ENCODE measurements at places on chromosomes 11 and 22. TPM values are rescaled to one million over a fixed set of nuclear protein-coding genes. Genes with fewer than 3 reads are reported as not detected.

DNA sequence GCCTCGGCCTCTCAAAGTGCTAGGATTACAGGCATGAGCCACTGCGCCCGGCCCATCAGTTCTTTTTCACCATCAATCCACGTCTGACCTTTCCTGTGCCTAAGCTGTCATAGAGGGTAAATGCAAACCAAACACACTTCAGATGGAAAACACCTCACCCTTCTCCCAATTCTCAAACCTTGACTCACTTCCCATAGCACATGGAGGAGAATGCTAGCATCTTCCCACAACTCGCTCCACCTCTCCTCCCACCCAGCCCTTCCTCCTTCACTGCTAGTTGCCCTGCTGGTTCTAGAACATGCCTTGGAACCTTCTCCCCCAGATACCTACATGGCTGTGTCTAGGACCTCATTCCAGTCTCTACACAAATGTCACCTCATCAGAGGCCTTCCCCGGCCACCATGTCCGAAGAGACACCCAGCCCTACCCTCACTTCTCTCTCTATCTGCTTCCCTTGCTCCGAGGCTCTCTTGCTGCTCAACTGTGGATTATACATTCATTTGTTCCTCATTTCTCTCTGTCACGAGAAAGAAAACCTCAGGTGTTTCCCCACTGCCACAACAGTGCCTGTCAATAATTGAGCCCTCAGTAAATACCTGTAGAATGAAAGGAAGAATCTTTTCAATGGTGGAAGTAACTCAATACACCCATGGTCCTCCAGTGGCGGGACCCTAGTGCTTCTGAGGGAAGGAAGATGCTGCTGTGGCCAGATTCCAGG lies 21.3 kb upstream of the NCF4 start:
- peak overlapping the region; percentile 57 for H3K27ac ChIP-seq
- H3K4me3 ChIP-seq, result no peak overlapping the region
- no peaks in the 10 kb centered on the region for H3K36me3 ChIP-seq
- peaks cover 22% of the 10 kb centered on the region for H3K4me1 ChIP-seq
- H3K27me3 ChIP-seq, result no peaks in the 10 kb centered on the region

- H3K4me3 ChIP-seq, result no peak overlapping the region
- H3K4me1 ChIP-seq, result no peaks in the 10 kb centered on the region
- no peak for DNase-seq
- H3K27me3 ChIP-seq, result no peaks in the 10 kb centered on the region
- no peak overlapping the region for H3K27ac ChIP-seq
Observed at GRCh38 chr22:17897858-17898257, 123.6 kb upstream of the BID start.

DNA sequence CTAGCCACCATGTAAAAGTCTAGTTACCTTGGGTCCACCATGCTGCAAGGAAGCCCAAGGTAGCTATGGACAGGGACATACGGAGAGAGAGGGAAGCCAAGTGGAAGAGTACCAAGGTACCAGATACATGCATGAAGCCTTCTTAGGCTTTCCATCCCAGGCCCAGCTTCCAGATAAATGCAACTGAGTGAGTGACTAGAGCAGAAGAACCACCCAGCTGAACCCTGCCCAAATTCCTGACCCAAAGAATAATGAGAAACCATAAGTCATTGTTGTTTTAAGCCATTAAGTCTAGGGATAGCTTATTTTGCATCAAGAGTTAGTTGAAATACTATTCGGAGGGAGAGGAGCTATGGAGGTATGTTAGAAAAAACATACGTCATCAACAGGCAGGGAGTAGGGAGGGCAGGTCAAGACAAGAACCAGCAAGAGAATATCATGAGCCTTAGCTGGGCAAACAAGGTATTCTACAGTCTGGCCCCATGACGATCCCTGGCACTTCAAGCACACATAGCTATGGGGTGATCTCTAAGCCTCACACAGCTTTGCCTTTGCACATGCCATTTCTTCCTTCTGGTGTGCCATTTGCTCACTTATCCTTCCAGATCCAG lies 36.5 kb upstream of the APLNR start:
- DNase-seq, result no peak
- H3K36me3 ChIP-seq, result no peaks in the 10 kb centered on the region
- H3K27me3 ChIP-seq, result peaks cover 20% of the 10 kb centered on the region
- peaks cover 13% of the 10 kb centered on the region for H3K4me1 ChIP-seq
- H3K27ac ChIP-seq, result no peak overlapping the region

- no peak overlapping the region for H3K27ac ChIP-seq
- no peaks in the 10 kb centered on the region for H3K36me3 ChIP-seq
- no peaks in the 10 kb centered on the region for H3K4me1 ChIP-seq
- H3K27me3 ChIP-seq, result no peaks in the 10 kb centered on the region
Observed at GRCh38 chr11:7449841-7450214, 35.5 kb upstream of the OLFML1 start.

GRCh38 chr11:119676461-119677020 lies 52.5 kb downstream of the NECTIN1 start:
- peak; percentile 76 for DNase-seq
- peak overlapping the region; percentile 5 for H3K27ac ChIP-seq

- DNase-seq, result no peak
- no peak overlapping the region for H3K27ac ChIP-seq
- H3K4me1 ChIP-seq, result peaks cover 10% of the 10 kb centered on the region
- no peaks in the 10 kb centered on the region for H3K36me3 ChIP-seq
Observed at GRCh38 chr11:24819006-24819405, 322.2 kb downstream of the LUZP2 start.

DNA sequence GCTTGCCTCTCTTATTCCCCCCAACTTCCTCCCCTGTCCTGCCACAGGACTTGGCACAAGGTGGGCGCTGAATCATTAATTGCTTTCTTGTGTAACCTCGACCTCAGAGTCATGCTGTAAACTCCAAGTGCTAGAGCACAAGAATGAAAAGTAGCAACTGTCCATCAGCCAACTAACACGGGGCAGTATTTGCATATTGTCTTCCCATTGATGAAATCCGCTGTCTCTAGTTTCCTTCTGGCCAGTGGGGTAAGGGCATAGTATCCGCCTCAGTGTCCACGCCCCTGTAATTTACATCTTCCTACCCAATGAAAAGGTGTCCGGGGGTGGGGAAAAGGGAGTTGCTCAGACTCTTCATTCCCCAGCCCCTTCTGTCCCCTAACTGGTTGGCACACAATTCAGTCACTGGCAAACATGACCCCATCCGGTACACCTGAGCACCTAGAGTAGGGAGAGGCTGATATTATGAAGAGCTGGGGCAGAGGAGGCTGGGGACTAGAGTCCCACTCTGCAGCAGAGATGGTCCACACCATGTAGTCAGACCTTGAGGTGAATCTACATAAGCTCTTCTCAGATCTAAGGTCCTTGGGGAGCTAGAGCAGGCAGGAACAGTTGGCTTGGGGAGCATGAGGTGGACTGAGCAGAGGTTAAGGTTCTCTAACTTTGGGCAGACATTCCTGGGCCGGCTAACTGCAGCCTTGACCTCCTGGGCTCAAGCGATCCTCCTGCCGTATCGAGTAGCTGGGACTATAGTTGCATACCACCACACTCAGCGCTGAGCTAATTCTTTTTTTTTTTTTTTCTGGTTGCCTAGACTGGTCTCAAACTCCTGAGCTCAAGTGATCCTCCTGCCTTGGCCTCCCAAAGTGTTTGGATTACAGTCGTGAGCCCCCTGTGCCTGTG lies 6.8 kb upstream of the GGA1 start:
- no peak overlapping the region for H3K27ac ChIP-seq
- H3K4me1 ChIP-seq, result peaks cover 17% of the 10 kb centered on the region
- DNase-seq, result peak; percentile 62
- no peaks in the 10 kb centered on the region for H3K36me3 ChIP-seq

The CBX6 gene
- total RNA-seq, result 37.5 TPM

The TRIM6 gene
- total RNA-seq, result 10.1 TPM

The ARHGAP32 gene
- 13.7 TPM for total RNA-seq

The SEC14L6 gene
- total RNA-seq, result not detected

The ACP2 gene
- 24.2 TPM for total RNA-seq
